Activated CD4-positive, CD25-positive, alpha-beta regulatory T cell (primary cell): ENCODE measurements at places on chromosomes 12 and 14.

- no peak for DNase-seq
Observed at GRCh38 chr12:14442221-14442881, 76.9 kb downstream of the ATF7IP start.

GRCh38 chr14:70339039-70339438 is 20.4 kb downstream of the COX16 start:
- DNase-seq, result no peak

DNA sequence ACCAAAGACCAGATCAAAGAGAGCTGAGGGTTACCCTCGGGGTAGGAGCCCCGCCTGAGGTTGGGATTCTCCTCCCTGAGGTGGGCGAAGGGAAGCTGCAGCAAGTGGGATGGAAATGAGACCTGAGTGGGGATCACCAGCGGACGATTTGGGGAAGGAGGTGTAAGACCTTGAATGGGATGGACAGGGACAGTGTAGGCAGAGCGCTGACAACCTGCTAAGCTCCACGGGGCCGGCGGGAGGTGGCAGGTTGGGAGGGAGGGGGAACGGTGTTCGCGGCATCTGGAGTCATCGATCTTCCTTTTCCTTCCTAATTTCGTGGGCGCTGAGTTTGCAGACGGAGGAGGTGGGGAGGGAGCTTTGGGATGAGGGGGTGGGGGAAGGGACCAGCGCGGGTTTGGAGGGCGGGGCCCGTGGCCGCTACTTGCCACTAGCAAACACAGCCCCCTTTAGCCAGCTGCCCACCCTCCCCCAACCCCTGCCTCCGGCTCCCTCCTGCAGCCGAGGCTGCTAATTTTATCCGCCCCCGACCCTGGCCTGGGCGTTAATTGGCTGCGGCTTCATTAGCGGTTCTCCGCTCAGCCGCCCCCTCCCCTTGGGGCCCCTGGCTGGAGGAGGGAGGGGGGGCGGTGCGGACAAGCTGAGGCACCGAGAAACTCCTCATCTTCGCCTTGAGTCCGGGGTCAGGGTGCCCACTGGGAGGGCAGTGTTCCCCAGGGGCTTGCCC is 2.8 kb upstream of the SHMT2 start:
- DNase-seq, result no peak

GRCh38 chr12:117159674-117160073 is 30.6 kb downstream of the FBXO21 start:
- DNase-seq, result no peak

GRCh38 chr14:90536511-90537191 is 139.8 kb downstream of the CALM1 start:
- DNase-seq, result no peak

- no peak for DNase-seq
Observed at GRCh38 chr12:25723921-25724491, 170.9 kb upstream of the LMNTD1 start.

GRCh38 chr12:31406345-31406744 is 80.4 kb upstream of the SINHCAF start:
- no peak for DNase-seq

DNA sequence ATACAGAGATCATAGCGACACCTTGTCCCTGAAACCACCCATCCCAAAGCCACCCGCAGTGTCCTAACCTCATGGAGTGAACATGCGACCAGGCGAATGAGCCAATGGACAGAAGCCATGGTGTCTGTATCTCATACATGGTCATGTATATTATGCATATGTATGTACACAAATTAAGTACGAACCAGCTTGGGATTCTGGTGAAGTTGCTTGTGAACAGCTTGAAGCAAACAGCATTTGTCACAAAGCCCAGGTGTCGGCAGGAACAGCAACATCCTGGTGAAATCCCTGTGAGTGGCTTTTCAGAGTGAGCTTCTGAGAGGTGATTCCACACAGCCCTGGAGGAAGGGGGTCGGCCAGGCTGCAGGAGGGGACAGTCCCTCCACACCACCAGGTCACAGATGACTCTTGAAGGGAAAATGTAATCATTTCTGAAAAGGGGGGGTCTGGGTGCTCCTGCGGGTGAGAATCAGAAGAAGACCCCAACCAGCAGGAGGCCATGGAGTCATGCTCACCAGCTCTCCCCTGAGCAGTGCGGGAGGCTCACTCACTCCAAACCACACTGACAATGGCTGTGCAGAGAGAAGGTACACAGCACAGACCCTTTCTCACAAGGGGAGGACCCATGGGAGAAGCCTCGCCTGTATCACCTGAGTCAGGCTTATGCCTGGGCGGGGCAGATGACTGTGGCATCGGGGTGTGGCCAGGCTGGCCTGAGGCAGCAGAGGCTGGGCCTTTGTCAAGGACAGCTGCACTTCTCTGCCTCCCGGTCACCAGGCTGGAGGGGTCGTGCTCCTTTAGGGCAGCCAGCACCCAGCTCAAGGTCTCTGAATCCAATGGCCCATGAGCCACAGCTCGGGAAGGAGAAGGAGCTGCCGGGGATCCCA is 14.3 kb downstream of the CHGA start:
- DNase-seq, result no peak

- no peak for DNase-seq
Observed at GRCh38 chr12:7102582-7102981, 6.4 kb downstream of the C1RL start.

DNA sequence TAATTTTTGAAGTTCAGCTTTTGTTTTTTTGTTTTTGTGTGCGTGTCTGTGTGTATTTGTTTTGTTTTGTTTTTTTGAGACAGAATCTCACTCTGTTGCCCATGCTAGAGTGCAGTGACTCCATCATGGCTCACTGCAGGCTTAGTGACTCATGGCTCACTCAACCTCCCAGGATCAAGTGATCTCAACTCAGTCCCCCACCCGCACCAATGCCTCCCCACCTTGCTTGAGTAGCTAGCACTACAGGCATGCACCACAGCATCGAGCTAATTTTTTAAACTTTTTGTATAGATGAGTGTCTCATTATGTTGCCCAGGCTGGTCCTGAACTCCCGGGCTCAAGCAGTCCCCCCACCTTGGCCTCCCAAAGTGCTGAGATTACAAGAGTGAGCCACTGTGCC is 981.4 kb downstream of the BCL11B start:
- DNase-seq, result no peak

- DNase-seq, result no peak
Observed at GRCh38 chr12:132094269-132094891, 49.7 kb downstream of the DDX51 start.

GRCh38 chr12:50387972-50388478 is 8.4 kb downstream of the FAM186A start:
- DNase-seq, result no peak

GRCh38 chr12:83141460-83141994 is 454.8 kb downstream of the TMTC2 start:
- no peak for DNase-seq

- DNase-seq, result no peak
Observed at GRCh38 chr12:13342971-13343370, 146.4 kb downstream of the EMP1 start.

GRCh38 chr14:51603495-51603894 is 48.2 kb upstream of the FRMD6 start:
- DNase-seq, result no peak

GRCh38 chr12:21644516-21644915 is 13.1 kb downstream of the LDHB start:
- no peak for DNase-seq

DNA sequence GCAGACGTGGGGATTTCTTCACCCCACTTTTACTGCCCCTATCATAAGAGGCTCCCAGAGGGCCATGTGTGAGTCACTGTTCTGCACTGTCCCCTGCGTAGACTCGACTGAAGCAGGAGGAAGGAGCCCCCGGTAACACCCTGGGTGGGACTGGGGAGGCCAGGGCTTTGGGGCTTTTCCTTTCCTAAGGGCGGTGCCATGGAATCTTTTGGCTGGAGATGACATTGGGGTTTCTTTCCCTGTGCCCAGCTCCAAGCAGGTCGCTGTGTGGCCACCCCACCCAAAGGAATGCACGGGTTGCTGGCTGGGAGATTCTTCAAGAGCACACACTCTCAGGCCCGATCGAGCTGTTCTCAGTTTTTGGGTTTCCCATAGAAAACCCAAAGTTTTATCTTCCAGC is 62.3 kb upstream of the RIN3 start:
- no peak for DNase-seq

GRCh38 chr14:88388741-88389282 is 3.4 kb downstream of the SPATA7 start:
- DNase-seq, result no peak

DNA sequence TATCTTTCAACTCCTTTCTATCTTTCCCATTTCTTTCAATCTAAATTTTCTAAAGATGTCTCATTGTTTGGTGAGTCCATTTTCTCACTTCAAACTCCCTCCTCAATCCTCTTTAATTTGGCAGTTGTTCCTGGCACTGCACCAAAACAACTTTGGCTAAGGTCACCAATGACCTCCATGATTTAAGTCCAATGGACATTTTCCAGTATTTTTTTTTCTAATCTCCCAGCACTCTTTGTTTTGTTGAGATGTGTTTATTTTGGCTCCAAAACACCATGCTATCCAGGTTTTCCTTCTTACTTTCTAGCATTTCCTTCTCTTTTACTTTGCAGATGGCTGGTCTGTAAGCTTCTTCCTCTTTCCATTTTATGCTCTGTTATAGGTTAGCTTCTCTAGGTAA is 42.5 kb upstream of the OTOGL start:
- no peak for DNase-seq

DNA sequence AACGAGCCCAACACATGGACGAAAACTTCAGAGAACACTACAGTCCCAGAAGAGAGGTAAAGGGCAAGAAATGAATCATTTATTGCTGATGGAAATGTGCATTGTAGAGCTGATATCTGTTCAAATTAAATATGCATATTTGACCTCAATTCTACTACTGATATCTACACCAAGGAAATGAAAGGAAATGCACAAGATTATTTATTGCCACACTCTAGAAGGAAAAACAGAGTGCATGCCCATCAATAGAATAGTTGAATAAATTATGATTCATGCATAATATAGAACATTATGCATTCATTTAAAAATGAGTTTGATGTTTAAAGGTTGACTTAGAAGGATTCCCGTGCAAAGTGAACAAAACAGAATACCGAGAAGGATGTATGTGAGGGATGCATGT is 15.6 kb upstream of the NUP107 start:
- no peak for DNase-seq

DNA sequence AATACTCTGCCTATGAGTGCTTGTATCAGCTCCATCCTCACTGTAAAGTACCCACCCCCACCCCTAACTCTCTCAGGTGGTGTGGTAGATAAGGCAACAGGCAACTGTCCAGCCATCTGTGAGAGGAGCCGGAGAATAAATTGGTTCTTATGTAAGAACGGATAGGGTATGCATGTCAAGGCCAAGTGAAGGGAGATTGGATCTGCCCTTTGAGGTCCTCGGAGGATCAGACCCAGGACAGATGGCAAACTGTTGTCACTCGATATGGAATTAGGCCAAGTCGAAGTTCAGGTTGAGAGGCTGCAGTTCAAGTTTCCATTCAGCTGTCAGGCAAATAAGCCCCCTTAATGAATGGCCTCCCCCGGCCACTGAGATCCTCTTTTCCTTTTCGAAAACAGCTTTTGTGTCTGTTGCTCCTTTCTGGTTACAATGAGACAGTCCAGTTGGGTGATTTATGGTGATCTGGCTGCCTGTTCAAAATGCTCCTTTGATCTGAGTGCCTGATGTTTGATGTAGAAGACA is 120.3 kb downstream of the VRK1 start:
- DNase-seq, result no peak

DNA sequence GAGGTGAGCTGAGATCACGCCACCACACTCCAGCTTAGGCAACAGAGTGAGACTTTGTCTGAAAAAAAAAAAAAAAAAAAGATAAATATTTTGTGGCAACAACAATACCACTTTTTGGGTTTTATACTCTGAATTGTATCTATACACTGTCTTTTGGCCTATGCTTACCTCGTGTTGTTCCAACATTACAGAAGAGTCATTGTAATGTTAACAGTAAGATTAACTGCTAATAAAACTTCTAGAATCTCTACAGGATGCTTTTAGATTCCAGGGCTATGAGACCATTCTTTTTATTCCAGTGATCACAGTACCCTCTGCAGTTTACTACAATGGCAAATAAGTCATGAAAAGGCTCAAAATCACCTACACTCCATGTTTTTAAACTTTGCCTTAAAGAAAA is 11.6 kb downstream of the IFT81 start:
- DNase-seq, result no peak
